Activated T-helper 1 cell treated with Interleukin-2 at 50 U/mL for 16 hours (primary cell): ENCODE measurements at places on chromosomes 3 and 15.

GRCh38 chr15:62455441-62455921 is 290.4 kb upstream of the C2CD4B start:
- no peak for DNase-seq

DNA sequence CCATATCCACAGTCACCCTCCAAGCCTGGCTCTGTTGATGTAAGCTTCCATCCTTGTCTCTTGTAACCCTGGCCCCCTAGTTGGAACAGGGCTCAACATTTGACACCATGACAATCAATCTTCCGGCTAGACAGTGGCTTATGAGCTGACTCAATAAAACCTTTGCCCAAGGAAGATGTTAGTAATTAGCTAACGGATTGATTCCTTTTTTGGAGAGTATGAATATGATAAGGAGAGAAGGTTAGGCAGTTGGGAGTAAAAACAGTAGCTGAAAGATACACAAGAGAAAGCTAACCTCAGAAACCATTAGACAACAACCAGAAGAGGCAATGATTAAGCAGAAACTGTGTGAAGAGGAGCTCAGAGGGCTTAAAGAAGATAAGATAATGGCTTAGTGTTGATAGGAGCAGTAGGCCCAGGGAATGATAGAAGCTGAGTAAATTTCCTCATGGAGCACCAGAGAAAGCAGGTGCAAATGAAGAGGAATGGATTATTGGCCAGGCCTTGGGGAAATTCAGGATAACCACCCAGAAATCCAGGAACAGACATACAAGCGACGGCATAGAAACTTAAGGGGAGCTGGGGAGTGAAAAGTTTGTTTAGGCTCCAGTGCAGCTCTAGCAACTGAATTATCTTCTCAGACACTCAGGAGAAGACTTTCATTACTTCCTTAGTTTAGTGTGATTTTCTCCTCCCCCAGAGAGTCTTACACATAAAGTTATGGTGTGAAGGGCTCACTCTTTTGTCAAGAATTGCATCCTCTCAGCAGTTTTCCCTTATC is 7.8 kb upstream of the RFX7 start:
- no peak for DNase-seq

- DNase-seq = no peak
These were observed 232.5 kb downstream of the SUCLG2 start for GRCh38 chr3:67421912-67422311.

DNA sequence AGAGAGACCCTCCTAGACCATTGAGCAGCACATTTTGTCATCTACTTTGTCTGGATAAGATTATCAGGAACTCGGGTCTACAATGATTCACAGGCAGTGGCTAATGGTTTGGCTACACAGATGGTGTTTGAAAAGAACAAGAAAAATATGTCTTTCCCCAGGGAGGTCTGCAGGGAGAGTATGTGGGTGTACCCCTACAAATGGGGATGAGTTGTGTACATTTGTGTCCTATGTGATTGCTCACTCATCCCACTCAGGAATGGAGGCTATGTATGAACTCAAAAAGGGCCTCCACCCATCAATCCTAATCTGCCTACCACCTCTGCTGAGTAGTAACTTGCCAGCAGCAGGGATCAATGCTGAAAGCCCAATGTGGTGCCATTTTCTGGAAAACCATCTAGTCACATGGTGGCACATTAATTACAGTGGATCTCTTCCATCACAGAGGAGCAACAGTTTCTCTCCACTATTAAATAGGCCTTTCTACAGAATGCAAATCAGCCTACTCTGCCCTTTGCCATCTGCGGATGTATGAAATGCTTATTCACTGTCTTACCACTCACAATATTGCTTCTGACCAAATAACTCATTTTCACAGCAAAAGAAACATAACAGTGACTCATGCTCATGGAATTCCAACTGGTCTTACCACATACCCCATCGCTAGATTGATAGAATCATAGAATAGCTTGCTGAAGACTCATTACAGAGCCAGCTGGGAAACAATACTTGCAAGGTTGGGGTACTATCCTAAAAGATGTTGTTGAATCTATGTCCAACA is 48.3 kb upstream of the TRIM42 start:
- no peak for DNase-seq

GRCh38 chr3:186181901-186182300 is 73.0 kb upstream of the ETV5 start:
- DNase-seq = no peak

GRCh38 chr3:184568924-184569829 is 7.6 kb downstream of the EPHB3 start:
- DNase-seq = no peak

- DNase-seq = no peak
These were observed 43.7 kb downstream of the ZBTB11 start for GRCh38 chr3:101633186-101633585.

GRCh38 chr15:83078712-83079111 is 11.7 kb upstream of the BTBD1 start:
- no peak for DNase-seq

- DNase-seq = no peak
These were observed 34.5 kb downstream of the VPS8 start for GRCh38 chr3:184846496-184846895.

GRCh38 chr3:18049096-18049495 is 306.7 kb upstream of the TBC1D5 start:
- DNase-seq = no peak

DNA sequence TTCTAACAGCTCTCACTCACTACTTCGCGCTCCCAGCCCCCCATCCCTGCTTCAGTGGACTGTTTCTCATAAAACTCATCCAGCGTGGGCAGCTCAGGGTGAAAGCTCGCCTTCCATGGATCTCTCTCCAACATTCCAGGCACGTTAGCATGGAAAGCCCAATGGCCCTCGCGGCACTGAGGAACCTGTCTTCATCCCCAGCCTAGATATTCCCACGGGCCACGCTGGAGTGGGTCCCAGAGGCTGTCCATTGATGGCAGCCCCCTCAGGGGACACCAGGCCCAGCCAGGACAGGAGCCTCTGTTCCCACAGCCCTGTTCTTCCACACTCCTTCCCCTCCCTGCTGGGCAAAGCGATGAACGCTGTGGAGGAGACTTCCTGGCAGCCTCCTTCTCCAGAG is 121.1 kb downstream of the SEC22A start:
- DNase-seq = no peak

GRCh38 chr15:59999612-60000112 is 4.4 kb upstream of the FOXB1 start:
- DNase-seq = no peak

DNA sequence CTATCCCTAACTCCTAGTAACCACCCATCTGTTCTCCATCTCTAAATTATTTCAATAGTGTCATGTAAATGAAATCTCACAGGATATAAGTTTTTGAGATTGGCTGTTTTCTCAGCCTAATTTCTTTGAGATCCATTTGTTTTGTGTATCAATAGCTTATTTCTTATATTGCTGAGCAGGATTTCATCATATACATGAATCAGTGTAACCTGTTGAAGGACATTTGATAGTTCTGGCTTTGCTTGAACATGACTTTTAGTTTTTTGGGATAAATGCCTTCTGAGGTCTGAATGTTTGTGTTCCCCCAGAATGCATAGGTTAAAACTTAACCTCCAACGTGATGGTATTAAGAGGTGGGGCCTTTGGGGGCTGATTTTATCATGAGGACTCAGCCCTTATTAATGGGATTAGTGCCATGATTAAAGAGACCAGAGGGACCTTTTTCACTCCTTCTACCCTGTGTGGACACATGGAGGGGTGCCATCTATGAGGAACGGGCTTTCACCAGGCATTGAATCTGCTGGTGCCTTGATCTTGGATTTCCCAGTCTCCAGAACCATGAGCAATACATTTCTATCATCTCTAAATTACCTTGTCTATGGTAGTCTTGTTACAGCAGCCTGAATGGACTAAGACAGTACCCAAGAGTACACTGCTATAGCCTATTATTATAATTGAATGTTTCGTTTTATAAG is 118.3 kb downstream of the FNDC3B start:
- no peak for DNase-seq

- no peak for DNase-seq
These were observed 82.9 kb upstream of the THBS1 start for GRCh38 chr15:39497759-39498565.

- no peak for DNase-seq
These were observed 109.6 kb upstream of the UMPS start for GRCh38 chr3:124620600-124621063.

- no peak for DNase-seq
These were observed 334.2 kb upstream of the ALCAM start for GRCh38 chr3:105032541-105032940.

DNA sequence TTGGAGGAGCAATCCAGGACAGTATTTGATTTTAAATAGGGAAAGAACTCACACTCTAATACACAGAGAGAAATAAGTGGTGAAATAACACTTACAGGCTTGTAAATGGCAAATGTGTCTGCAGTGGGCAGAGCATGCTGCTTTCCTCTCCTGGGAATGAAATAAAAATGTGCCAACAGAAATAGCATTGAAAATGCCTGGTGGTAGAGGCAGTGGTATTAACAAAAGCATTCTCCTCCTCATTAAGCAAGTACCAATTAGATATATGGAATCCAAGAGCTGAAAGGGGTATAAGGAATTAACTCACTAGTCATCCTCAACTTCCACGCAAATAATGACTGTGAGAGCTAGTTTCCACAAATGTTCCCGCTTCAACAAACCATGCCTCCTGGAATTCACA is 364.1 kb upstream of the KCNMB2 start:
- DNase-seq = no peak

GRCh38 chr15:76065245-76065644 is 5.5 kb downstream of the TMEM266 start:
- no peak for DNase-seq

DNA sequence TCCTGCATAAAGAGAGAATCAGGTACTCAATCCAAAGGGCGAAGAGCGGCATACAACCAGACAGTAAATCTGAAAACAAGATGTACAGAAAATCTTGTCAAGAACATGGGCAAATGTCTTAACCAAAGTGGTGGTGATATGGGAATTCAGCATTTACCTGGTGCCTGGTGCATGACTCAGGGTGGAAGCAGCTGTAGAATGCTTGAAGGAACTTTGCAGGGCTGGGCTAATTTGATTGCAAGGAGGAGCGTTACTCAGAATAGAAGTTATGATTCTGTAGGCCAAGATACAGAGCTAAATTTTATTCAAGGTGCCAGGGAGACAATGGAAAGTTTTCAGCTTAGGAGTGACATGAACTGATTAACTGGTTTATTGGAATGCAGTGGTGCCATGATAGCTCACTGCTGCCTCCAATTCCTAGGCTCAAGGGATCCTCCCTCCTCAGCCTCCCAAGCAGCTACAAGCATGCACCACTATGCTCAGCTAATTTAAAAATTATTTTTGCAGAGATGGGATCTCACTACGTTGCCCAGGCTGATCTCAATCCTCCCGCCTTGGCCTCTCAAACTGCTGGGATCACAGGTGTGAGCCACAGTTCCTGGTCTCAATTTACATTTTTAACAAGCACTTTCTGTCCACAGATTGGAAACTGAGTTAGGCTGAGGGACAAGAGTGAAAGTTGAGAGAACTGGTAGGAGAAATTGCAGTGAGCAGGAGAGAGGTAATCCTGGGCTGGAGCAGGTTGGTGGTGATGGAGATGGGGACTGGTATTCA is 91.5 kb upstream of the TBC1D5 start:
- DNase-seq = no peak

DNA sequence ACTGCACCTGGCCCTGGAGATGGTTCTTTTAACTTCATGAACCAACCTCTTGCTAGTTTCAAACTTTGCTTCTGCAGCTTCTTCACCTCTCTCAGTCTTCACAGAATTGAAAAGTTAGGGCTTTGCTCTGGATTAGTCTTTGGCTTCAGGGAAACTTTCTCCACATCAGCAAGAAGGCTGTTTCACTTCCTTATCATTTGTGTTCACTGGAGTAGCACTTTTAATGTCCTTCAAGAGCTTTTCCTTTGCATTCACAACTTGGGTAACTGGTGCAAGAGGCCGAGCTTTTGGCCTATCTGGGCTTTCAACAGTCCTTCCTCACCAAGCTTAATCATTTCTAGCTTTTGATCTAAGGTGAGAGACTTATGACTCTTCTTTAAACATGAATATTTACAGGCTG is 15.7 kb upstream of the TM2D3 start:
- no peak for DNase-seq

DNA sequence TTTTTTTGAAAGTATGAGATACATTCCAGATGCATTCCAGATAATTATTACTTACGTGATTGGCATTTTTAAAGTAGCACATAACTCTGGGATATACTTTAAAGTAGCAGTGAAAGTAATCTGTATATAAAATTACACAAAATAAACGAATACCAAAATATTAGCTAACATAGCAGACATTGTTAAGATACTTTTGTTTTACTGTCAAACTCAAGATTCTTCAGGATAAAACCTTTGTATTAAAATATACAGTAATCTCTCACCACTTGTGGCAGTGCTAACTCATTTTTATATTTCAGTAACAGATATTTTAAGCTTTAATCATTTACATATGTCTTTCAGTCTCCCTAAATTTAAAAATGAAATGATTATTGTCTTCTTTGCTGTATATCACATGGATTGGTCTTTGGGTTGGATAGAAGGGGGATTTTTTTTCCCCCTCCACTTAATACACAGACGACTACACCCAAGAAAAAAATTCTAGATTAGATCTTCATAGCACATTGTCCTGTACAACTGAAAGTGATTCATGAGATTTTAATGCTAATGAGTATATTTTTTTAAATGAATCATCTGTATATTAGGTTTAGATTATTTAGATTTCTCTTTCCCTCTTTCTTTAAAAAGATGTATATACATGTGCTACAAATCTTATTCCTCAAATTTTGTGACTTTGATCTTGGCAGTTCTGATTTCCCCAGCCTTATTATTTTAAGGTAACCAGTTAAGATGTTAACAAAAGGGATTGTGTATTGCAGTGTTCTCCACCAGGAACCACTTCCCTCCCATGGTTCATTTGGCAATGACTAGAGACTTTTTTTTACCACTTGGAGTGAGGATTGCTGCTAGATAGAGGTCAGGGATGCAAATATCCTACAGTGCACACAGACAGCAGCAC is 24.5 kb upstream of the EBLN2 start:
- no peak for DNase-seq

DNA sequence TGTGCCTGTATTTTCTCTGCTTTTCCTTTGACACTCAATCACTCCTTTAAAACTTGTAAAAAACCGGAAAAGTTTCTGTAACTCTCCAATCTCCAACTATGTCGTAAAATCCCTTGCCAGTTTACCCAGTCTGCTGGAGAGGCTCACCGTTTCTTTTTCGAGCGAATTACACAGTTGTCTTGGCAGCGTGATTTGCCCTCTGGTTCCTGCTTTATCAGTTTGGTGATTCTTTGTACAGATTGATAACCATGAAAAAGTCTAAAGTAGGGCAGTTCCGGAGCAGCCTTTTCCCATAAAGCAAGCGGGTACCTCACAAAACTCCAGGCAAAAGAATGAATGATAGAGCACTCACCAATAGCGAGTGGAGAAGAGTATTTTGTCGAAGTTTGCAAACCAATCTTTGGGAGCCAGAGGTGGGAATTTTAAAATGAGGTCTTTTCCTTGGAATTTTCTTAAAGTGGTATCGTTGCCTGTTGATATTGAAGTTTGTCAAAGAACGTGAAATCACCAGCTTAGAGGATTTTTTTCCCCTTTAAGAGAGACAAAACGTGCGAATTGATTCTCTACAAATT is at the start of gene TTC23:
TTC23 (minus strand) TSS at position 312 of the 572 bp plus-strand sequence. CDS start 20,869 bp downstream, outside the sequence.
- no peak for DNase-seq
